ENCODE measurements at places on chromosomes 5 and 9.

DNA sequence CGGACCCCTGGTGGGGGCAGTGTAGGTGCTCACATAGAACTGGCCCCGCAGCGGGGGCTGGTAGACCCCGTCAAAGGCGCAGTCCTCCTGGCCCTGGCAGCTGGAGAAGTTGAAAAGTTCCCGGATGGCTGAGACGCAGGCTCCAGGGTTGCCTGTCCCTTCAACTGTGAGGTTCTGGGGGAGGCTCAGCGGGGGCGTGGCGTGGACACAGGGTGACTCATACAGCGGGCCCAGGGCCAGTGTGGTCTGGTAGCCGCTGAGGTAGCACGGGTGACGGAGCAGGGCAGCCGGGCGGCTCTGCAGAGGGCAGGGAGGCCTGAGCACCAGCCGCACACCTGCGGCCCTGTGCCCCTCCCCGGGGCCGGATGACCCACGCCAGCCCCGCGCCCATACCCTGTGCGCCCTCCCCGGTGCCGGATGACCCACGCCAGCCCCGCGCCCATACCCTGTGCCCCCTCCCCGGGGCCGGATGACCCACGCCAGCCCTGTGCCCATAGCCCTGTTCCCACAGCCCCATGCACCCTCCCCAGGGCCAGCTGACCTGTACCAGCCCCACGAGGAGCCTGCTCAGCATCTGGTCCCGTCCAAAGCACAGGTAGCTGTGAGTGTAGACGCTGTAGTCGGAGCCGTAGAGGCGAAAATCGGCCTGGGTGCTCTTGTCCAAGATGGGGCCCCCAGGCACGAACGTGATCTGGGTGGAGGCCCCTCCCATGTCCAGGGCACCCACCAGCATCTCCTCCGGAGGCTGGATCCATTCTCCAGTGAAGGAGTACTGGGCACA is 5.0 kb downstream of the ENTPD8 start:
- peak; percentile 76 for DNase-seq

DNA sequence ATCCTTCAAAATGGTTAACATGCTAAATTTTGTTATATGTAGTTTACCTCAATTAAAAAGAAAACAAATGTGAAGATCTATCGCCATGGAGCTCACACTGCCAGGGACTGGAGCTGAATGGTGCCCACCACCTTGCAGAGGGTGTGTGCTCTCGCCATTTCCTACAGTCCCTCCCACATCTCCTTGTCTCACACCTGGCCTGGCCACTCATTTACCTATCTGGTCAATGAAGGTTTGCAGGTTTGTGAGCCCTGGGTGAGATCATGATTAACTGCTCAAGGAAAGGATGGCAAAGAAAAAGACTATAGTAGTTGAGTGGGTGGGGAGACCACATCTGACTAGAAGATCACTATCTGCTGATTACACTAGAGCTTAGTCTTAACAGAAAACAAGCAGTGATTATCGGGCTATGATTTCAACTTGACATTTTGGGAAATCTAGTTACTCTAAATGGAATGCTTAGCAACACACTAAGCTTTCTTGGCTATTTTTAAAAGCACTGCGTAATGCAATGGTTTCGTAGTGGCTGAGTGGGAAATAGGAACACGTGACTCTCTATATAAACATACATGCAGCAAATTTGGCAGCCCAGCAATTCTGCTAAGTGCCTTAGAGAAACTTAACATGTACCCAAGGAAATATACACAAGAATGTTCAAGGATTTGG is 27.3 kb downstream of the PUM3 start:
- DNase-seq, result peak; percentile 85

DNA sequence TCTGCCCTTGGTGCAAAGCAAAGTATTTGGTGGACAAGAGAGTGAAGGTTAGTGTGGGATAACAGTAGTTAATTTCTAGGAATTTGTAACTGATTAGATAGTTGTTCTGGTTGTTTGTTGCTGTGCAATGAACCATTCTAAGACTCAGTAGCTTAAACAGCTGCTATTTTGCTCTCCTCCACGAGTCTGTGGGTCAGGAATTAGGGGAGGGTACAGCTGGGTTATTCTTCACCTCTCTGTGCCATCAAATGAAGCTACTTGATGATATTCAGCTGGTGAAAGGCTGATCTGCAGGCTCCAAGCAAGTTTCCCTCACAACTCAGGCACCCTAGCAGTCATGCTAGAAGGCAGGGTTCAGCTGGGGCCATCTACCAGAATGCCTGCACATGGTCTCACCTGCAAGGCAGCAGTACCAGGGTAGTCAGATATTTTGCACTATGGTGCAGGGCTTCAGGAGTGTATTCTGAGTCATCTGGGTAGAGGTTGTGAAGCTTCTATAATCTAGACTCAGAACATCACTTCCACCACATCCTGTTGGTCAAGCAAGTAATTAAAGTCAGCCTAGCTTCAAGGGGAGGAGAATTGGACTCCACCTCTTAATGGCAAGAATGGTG is 159.5 kb upstream of the SLC28A3 start:
- DNase-seq, result no peak

DNA sequence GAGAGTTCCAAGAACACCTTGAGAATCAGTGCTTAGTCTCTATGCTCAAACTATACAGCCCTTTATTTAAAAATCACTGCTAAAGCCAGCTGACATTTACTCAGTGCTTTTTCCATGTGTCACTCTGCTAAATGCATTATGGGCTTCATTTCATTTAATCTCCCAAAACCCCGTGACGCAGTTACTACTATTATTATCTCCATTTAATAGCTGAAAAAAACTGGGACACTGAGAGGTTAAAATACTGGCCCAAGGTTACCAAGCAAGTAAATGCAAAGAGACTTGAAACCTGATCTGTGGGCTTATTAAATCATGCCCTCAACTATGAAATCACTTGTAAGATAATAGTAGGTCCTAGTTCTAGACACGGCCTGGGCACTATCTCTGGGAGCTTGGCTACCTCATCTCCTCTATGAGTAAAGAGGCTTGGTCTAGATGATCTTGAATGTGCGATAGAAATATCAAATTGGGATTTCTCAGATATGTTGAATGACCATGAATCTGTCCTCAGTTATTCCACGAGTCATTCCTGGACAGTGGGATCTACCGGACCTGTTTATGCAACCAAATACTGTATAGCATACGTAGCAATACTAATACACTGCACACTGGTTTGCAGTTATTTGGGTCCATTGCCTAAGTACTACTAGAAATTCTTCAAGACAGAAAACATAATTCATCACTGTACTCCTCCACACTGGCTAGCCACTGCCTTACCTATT is 32.3 kb downstream of the MARCHF11 start:
- DNase-seq, result no peak

GRCh38 chr5:133783481-133783880 is 171.1 kb upstream of the FSTL4 start:
- DNase-seq, result no peak
